CD4-positive, alpha-beta T cell treated with Interleukin-17A for 4 hours (primary cell): ENCODE measurements at places on chromosomes 3 and 15.

DNA sequence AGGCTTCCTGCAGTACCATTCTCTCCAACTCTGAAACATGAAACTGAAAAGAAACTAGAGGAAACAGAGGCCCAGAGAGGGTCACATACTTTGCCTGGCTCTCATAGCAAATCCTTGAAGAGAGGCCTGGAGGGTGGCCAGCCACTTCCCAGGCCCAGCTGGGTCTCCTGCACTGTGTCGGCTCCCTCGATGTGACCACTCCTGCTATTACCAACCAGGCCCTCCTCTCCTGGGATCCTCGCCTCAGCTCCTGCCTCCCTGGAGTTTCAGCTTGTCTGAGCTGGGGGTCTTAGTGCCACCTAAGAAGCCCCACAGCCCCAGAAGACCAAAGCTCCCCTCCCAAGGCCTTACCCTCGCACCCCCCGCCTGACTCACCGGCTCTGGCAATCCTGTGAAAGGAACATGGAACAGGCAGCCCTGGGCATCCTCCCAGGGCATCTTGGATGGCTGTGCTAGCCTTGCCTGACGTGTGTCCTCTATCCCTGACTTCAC lies 4.6 kb downstream of the LOXL1 start:
- DNase-seq, result no peak

- no peak for DNase-seq
These were observed 150.5 kb upstream of the LPP start for GRCh38 chr3:188003188-188004171.

- DNase-seq, result no peak
These were observed 812.4 kb upstream of the DPPA4 start for GRCh38 chr3:110149763-110150162.

DNA sequence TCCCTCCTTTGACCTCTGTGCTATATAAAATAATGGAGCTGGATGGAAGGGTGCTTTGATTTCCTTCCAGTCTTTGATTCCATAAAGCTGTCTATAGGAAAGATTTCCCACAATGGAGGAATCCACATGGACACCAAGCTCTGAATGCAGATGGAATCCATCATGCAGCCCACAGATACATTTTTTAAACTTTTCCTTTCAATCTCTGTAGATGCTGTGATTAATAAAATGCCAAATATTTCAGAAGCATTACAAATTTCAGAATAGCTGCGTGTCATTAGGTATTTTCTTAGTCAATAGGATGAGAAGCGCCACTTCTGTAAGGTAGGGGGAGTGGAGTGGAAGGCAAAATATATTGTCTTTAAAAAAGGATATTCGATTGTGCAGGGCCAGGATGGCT lies 489.0 kb downstream of the NTRK3 start:
- no peak for DNase-seq

- DNase-seq, result no peak
These were observed 416.5 kb upstream of the RGMA start for GRCh38 chr15:93505506-93505905.

DNA sequence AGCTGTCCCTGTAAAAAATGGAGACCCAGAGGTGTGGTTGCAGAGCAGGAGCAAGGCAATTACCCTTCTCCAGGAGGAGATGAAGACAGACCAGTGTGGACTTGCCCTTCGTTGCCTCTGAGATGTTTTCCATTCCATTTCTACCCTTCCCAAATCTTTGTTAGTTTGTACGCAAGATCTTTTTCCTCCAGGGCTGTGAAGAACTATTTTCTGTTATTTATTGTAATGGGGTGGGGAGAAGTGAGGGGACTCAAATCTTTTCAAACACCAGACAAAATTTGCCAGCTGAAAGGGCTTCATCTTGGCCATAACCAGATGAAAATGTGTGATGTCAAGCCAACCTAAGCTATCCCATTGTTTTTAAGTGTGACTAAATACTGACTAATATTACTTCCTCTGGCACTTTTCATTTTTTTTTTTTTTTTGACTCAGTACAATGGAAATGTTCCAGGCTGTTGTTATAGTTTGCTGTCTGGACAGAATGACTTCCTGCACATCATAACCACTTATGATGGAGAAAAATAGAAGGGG lies 271.3 kb upstream of the TPRG1 start:
- no peak for DNase-seq

- DNase-seq, result no peak
These were observed 126.5 kb upstream of the ROPN1 start for GRCh38 chr3:124118397-124118796.

DNA sequence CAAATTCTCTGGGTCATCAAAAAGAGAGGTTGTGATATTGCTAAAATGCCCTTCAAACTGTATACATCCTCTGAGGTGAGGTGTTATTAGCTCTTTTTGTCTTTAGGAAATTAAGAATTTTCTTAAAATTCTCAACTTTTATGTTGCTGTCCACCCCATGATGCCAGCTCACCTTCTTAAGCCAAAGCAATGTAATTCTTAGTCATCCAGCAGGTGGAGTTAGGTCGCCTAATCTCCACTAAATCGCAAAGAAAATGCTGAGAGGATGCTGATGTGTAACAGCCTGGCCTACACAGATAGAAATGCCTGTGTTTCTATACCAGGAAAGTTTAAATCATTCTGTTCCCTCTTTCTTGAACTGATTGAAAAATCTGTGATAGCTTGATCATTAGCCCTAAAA lies 770.2 kb upstream of the ALCAM start:
- DNase-seq, result no peak

DNA sequence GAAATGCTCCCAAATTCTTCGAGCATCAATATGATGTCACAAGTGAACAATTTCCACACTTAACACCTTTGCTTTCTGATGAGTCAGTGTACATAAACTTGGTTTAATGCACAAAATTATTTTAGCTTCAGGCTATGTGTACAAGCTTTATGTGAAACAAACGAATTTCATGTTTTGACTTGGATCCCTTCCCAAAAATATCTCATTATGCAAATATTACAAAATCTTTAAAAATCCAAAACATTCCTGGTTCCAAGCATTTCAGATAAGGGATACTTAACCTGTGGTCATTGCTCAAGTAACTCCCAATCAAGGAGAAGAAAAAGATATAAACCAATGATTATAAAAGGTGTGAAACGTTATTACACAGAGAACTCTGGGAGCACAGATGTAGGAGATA lies 25.2 kb downstream of the RAB5A start:
- no peak for DNase-seq

DNA sequence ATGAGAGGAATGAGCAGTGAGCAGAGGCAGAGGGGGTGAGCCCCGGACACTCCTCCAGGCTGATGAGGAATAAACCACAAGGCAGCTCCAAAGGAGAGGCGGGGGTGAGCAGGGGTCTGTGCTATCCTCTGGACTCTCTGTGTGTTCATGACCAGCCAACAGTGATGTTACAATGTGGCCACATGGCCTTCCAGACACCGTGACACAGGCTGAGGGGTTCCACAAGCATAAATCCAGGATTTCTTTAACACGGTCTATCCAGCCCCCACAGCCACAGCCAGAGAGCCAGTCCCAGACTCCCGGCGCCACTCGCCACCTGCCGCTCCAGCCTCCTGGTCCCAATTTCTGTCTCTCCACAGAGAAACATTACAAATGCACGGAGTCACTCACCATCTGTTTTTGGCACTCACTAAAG lies 24.4 kb downstream of the XXYLT1 start:
- no peak for DNase-seq

DNA sequence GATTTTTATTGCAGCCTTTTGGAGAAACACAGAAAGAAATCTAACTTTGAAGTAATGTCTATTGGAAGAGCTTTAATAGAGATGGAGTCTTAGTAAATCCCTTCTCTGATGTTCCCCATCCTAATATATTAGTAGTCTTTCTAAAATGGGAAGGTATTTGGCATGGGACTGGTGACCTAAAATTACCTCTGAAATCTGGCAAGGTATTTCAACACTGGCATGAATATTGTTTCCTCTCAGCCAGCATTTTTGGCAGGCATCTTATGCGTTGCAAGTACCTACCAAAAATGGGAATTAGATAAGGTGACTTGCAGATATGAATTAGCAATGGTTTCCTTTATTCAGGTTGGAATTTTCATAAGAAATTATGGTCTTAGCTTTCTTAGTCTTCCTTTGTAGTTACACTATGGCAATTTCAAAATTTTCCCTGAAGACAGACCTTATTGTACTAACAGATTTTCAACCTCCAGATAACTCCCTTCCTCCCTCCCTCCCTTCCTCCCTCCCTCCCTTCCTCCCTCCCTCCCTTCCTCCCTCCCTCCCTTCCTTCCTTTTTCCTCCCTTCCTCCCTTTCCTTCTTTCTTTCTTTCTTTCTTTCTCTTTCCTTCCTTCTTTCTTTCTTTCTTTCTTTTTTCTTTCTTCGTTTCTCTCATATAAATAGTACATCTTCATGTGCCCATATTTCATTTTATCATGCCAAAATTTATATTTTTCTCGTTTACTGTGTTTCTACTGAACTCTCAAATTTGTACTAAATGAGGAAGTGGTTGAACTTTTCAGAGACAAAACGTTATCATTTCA lies 168.2 kb upstream of the KCNMB2 start:
- DNase-seq, result no peak

DNA sequence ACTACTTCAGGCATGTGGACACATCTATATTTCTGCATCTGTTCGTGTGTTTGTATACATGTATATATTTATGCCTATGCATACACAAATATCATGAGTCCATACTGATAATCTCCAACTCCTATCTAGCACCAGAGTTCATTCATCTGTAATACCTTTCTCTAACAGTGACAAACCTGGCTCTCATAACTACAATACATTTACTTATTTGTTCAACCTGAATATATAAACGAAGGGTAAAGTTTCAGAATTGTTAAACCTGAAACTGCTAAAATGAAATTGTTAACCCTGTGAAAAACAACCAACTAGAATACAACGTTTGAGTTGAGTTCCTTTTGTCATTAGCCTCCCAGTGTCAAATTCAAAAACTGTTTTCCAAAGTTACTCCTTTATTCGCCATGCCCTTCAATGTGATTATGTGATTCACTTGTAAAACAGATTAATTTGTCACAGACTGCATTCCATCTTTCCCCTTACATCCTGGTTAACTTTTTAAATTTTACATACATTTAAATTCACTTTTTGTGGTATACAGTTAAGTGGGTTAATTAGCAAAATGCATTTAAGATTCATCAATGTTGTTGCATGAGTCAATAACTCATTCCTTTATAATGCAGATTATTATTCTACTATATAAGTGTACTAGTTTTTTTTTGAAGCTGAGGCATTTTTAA lies 58.5 kb downstream of the PIK3R4 start:
- no peak for DNase-seq

- no peak for DNase-seq
These were observed 31.7 kb downstream of the ATP2C1 start for GRCh38 chr3:130925628-130926027.

DNA sequence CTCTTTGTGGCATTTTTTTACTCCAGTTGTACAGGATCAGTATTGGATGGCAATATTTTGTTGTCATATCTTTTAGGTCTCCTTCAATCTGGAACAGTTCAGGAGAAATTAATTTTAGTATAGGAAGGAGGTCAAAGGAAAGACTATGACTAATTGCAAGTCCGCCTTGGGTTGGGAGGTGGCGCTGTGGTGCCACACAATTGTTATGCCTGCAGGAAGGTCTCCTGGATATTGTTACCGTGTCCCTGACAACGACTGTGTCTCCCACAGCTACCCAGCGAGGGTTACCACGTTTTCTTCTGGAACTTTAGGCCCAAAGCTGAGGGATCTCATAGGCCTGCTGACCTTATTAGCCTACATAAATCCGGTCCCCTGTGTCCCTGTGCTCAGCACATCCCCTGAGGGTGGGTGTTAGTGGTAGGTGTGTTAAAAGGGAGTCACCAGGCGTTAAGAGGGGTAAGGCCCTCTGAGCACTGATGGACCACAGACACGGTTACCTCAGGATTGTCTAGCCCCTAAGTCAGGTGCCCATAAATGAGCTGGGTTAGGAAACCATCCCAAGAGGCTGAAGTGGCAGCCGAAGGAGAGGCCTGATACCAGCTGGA lies 31.5 kb downstream of the KCNAB1 start:
- DNase-seq, result peak; percentile 69

GRCh38 chr3:130950641-130951040 lies 56.8 kb downstream of the ATP2C1 start:
- no peak for DNase-seq

- no peak for DNase-seq
These were observed 79.4 kb upstream of the MRPS22 start for GRCh38 chr3:139264375-139264774.

DNA sequence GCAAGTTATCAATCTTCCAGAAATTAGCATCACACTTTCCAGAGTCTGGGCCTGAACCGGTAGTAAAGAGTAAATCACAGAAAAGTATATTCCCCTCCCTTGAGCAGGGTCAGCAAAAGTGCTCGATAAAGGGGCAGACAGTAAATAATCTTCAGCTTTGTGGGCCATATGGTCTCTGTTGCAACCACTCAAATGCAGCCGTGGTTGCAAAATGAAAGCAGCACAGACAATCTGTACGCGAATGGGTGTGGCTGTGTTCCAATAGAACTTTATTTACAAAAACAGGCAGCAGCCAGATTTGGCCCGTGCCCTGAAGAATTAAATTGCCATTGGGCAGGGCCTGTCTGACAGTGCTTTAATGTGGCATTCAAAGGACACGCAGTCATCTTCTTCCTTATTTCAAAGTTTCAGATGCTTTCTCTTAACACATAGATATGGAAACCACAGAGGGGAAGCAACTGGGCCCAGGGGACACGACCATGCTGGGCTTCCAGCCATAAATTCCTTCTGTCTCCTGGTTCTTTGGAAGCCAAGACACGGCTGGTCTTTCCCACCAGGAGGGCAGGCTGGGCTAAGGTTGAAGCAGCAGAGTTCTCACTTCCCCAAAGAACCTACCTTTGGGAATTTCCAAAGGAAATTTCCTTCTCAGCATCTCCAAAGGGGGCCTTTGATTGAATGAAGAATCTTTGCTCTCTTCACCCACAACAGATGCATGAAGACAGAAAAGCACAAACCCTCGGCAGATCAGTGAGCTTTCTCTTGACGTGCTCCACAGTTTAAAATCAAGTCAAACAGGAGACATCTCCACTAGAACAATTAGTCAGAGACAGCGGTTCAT lies 489.8 kb upstream of the PROK2 start:
- DNase-seq, result peak; percentile 24

GRCh38 chr3:13581485-13582365 lies 32.8 kb downstream of the FBLN2 start:
- no peak for DNase-seq

DNA sequence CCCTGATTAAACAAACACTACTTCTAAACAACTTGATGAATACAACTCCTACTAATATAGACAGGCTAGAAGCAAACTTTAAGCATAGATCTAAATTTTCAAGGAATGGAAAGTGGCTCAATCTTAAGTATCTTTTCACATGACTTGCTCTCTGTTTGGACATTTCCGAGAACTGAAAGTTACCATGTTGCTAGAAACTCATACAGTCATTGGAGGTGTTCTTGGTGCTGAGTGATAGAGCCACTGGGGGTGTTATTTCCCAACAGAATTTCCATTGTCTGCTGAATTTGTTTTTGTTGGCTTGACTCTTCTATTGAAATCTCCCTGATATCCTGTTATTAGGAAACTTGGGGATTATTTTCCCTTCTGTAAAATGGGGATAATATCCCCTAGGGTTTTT lies 264.5 kb upstream of the RASGRP1 start:
- DNase-seq, result no peak
